NCI-H748 treated with DMSO at 0.1 percent for 48 hours (cell line): ENCODE measurements at places on chromosomes 13 and 19.

GRCh38 chr13:99289271-99289670 lies 17.9 kb downstream of the GPR183 start:
- no peak for DNase-seq

GRCh38 chr13:110468986-110469495 lies 92.5 kb downstream of the RAB20 start:
- DNase-seq: no peak

- DNase-seq: no peak
These were observed 43.2 kb upstream of the ERICH6B start for GRCh38 chr13:45658586-45659235.

DNA sequence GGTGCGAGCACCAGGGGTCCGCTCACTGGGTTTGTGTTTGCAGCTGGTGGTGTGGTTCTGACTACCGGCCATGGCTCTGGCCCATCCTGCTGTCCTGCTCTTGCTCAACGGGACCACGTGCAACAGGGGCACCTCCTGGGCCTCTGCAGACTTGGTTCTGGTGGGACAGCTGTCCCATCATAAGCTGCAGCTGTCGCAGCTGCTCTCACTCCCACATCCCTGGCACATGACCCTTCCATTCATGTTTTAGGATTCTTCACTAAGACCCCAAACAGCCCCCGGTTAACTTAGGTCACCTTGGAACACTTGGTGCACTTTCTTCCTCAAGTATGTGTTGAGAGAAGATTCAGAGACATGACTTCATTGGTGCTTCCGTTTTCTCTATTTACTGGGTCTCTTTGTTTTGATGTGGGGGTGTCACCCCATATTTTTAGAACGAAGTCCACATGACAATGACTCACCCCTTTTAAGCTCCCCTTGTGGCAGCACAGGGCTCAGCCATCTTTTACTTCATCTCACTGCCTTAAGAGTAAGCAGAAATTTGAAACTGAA lies 68.4 kb upstream of the ARHGEF7 start:
- DNase-seq: no peak

DNA sequence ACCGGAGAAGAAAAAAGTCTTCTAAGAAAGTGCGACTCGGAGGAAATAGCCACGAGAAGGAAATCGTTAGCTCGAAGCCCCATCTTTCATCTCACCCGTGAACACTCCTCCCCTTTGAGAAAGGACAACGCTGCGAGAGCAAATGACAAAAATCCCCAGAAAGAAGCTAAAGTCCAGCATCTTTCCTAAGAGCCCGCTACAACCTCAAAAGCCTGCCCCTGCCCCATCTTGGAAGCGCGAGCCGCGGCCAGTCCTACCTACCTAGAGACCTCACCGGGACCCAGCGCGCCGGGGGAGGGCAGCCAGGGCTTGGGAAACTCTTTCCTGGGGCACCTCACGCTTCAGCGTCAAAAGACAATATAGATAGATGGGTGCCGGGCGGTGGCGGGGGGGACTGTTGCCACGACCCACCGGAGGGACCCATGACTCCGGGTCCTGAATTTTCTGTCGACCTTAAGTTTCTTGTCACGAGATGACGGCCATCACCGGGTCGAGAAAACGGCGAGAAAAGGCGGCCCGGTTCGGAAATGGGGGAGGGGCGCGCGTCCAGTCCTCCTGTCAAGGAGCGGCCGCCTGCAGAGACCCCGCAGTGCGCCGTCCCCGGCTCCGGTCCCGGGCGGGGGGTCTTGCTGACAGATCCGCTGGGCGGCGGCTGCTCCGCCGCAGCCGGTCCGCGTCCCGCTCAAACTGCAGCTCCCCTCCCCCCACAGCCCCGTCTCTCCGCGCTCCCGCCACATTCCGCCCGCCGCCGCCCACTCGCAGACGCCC lies 65.9 kb downstream of the KCNRG start:
- no peak for DNase-seq

- no peak for DNase-seq
These were observed 1252.8 kb downstream of the EFNB2 start for GRCh38 chr13:105282406-105283285.

DNA sequence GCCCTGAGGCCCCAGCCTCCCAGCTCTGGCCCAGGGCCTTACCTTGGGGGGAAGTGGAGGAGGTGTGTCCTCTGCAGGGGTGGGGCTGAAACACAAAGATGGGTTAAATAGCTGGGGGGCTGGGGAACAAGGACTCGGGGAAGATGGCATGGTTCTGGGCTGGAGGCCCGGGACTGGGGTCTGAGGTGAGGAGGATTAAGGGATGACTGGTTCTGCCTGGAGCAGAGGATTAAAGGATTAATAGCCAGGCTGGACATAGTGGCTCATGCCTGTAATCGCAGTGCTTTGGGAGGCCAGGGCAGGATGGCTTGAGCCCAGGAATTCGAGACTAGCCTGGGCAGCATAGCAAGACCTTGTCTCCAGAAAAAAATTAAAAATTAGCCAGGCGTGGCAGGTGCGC lies 11.6 kb downstream of the MAP4K1 start:
- no peak for DNase-seq

DNA sequence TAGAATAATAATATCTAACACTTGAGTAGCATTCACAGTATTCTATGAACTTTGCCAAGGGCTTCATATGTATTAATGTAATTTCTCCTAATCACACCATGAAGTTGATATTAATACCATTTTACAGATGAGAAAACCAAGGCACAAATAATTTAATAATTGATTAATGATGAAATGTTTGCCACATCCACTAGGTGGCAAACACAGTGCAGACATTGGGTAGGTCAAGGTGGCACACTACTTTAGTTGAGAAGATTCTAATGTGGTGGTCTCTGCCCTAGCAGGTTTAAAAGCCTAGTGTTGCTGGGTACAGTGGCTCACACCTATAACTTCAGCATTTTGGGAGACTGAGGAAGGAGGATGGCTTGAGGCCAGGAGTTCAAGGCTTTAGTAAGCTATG lies 412.4 kb downstream of the SUCLA2 start:
- DNase-seq: no peak

- DNase-seq: no peak
These were observed 230.8 kb downstream of the DCT start for GRCh38 chr13:94248454-94249228.
